ENCODE measurements at places on chromosomes 1 and 21.

DNA sequence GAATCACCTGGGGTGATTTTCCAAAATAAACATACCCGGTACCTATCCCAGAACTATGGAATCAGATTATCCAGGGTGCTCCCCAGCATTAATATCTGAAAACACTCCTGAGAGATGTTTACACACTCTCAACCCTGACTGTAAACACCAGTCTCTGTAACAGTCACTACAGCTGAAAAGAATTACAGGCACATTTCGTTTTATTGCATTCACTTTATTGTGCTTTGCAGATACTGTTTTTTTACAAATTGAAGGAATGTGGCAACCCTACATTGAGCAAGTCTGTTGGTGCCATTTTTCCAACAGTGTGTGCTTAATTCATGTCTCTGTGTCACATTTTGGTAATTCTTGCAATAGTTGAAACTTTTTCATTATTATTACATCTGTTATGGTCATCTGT, 31.8 kb downstream of the HSF2BP start:
- DNase-seq, result no peak

DNA sequence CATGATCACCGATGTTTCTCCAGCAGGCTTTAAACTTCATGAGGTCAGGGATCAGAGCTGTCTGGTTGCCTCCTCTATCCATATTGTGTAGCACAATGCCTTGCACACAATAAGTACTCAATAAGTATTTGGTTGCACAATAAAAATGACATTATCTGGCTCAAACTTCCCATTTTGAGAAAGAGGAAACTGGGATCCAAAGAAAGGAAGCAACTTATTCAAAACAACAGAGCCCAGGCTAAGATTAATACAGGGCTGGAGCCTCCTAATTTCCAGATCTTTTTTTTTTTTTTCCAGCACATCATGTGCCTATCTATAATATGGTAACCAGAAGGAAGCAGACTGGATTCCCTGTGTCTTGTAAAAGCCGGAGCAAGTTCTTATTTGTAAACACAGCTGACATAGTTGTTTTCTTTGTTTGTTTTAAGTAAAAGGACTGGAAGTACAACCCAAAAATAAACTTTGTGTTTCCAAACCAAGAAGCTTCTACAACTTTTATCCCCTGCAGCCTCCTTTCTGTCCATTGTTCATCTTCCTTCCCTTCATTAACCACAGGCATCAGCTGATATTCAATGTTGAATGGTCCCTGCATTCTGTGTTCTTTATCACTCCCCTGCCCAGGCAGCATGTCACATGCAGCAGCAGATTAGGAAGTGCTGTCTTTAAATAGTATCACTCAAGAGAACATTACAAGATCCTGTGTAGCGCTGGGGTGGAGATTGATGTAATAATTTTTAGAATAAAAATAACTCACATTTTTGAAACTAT, 71.2 kb upstream of the HOOK1 start:
- DNase-seq, result no peak

- DNase-seq, result no peak
Observed at GRCh38 chr1:229689273-229689672, 63.2 kb downstream of the URB2 start.

DNA sequence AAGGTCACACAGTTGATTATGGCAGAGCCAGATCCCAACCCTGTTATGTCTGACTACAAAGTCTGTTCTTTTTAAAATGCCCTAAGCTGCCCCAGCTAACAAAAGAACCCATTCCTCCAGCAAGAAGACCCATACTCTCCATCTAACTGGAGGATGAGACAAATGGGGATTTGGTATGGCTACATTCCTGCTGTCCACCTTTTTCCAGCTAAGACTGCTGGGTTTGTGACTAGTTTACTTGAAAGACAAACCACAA, 112.8 kb downstream of the KIAA0319L start:
- no peak for DNase-seq

DNA sequence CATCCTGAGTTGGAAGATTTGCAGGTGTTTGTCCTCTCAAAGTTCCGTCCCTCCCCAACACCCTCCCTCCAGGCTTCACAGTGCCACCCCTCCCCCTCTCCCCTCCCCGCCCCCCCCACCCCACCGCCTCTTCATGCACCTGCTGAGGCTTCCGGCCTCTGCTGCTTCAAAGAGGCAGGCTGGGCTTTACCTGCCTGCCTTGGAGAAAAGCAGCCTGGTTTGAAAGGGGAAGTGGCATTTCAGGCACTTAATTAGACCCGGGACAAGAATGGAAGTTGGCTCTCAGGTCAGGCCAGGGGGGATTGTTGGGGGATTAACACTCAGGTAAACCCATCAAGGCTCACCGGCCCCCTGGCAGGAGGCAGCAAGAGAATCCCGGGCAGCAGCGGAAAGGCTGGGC, 21.1 kb downstream of the PAX7 start:
- no peak for DNase-seq

Measured in iris pigment epithelial cell (primary cell).